ENCODE measurements at places on chromosomes 7 and 10.
A peak's percentile ranks its signal among the peaks of the same experiment; 100 is the strongest.

DNA sequence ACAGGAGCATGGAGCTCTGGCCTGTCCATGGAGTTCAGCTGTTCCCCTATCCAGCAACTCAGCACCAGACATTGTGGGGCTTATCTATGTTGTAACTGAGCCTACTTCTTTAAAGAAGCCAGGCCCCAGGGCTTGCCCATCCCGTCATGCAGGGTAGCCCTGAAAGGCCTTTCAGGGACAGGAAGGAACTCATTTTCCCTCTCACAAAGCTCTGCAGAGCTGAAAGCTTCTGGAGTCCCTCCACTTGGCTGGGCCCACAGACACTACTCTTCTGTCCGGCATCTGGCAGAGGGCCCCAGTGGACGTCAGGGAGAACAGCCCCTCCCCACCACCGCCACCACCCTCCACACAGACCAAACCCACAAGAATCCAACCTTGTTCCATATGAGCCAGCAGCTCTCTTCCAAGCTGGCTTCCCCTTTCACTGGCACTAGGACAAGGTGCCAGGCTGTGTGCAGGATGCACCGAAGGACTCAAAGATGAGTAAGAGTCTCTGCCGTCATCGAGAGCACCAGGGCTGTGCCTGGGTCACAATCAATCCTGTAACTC is 33.1 kb downstream of the DENND2A start:
- no peak overlapping the region for H3K27ac ChIP-seq
- no peak for DNase-seq
- no peaks in the 10 kb centered on the region for H3K36me3 ChIP-seq
- no peak overlapping the region for H3K4me3 ChIP-seq

- DNase-seq: no peak
- H3K4me3 ChIP-seq: no peak overlapping the region
- no peaks in the 10 kb centered on the region for H3K4me1 ChIP-seq
- no peak overlapping the region for H3K27ac ChIP-seq
- no peaks in the 10 kb centered on the region for H3K36me3 ChIP-seq
These were observed 194.2 kb downstream of the CAMK1D start for GRCh38 chr10:12543589-12543988.

GRCh38 chr7:94297397-94297838 is 97.3 kb upstream of the COL1A2 start:
- no peak for DNase-seq
- H3K27me3 ChIP-seq: no peaks in the 10 kb centered on the region
- H3K4me3 ChIP-seq: no peak overlapping the region
- no peak overlapping the region for H3K27ac ChIP-seq

DNA sequence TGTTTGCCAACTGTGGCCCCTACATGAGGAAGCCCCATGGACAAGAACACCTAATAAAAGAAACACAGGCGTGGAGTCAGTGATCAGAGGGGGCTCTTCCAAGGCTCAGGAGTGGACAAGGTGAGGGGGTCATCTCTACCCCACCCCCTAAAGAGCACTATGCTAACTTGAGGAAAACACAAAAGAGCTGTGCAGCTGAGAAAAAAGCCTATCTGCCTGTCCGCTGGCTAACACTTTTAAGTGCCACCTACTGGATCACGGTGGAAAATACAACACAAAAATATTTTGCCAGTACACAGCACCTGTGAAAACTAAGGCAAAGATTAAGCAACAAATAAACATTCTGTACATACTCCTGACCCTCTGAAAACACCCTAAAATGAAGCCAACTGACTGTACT is 53.1 kb upstream of the COBL start:
- H3K36me3 ChIP-seq: no peaks in the 10 kb centered on the region
- no peak overlapping the region for H3K27ac ChIP-seq
- no peaks in the 10 kb centered on the region for H3K4me1 ChIP-seq
- no peak overlapping the region for H3K4me3 ChIP-seq
- DNase-seq: no peak

DNA sequence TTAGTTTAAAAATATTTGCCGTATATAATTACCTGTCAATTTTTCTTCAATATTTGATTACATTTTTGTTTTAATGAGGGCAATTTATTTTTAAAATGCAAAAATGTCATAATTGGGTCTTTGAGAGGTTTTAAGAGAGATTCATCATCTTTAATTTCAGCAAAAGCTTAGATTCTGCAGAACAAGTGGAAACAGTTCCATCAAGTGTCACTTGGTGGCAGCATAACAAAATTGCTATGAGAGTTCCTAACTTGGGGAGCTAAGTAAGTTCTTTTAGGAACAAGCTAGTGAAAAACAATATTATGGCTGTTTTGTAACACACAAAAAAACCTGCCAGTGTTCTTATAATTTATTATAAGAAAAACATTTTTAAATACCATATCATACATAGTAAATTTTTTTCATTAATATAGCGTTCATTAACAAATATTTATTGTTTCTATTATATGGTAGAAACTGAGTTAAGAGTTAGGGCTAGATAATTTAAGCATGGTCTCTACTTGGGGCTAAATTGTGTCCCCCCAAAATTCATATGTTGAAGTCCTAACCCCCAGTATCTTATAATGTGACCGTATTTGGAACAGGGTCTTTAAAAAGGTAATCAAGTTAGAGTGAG is 155.2 kb downstream of the MAGI2 start:
- H3K27me3 ChIP-seq: no peaks in the 10 kb centered on the region
- no peaks in the 10 kb centered on the region for H3K36me3 ChIP-seq
- no peak overlapping the region for H3K4me3 ChIP-seq
- H3K27ac ChIP-seq: no peak overlapping the region
- no peaks in the 10 kb centered on the region for H3K4me1 ChIP-seq

- no peaks in the 10 kb centered on the region for H3K4me1 ChIP-seq
- H3K27me3 ChIP-seq: no peaks in the 10 kb centered on the region
- no peaks in the 10 kb centered on the region for H3K36me3 ChIP-seq
- DNase-seq: no peak
- no peak overlapping the region for H3K4me3 ChIP-seq
These were observed 552.3 kb downstream of the PTPRN2 start for GRCh38 chr7:158035343-158035742.

DNA sequence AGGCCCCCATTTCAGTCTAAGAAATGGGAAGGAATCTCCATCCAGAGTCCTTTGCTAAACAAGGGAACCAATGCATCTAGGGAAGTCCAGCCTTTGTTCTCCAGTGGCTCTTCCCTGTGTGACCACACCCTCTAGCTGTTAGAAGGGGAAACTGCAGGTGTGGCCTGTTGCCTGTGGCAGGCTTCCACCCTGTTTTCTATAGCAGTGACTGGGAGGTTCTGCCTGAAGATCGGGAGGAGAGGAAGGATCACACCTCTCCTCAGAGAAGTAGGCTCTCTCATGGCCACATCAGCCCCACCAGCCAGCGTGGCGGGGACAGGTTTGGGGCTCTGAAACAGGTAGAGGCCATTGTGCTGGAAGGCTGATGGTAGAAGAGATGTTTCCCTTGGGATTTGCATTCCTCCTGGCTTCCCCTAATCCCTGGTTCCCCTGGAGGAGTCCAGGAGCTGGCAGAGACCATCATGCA is 47.7 kb upstream of the TRIM8 start:
- no peaks in the 10 kb centered on the region for H3K27me3 ChIP-seq
- H3K36me3 ChIP-seq: peaks cover 2% of the 10 kb centered on the region
- DNase-seq: no peak

GRCh38 chr7:69800495-69800894 is 202.2 kb downstream of the AUTS2 start:
- H3K4me1 ChIP-seq: peaks cover 39% of the 10 kb centered on the region
- no peak overlapping the region for H3K27ac ChIP-seq
- DNase-seq: no peak
- H3K4me3 ChIP-seq: no peak overlapping the region

GRCh38 chr7:149859369-149859768 is 14.4 kb upstream of the ATP6V0E2 start:
- no peak for DNase-seq
- no peaks in the 10 kb centered on the region for H3K27me3 ChIP-seq
- no peak overlapping the region for H3K27ac ChIP-seq
- no peaks in the 10 kb centered on the region for H3K4me1 ChIP-seq
- no peak overlapping the region for H3K4me3 ChIP-seq
- H3K36me3 ChIP-seq: no peaks in the 10 kb centered on the region

DNA sequence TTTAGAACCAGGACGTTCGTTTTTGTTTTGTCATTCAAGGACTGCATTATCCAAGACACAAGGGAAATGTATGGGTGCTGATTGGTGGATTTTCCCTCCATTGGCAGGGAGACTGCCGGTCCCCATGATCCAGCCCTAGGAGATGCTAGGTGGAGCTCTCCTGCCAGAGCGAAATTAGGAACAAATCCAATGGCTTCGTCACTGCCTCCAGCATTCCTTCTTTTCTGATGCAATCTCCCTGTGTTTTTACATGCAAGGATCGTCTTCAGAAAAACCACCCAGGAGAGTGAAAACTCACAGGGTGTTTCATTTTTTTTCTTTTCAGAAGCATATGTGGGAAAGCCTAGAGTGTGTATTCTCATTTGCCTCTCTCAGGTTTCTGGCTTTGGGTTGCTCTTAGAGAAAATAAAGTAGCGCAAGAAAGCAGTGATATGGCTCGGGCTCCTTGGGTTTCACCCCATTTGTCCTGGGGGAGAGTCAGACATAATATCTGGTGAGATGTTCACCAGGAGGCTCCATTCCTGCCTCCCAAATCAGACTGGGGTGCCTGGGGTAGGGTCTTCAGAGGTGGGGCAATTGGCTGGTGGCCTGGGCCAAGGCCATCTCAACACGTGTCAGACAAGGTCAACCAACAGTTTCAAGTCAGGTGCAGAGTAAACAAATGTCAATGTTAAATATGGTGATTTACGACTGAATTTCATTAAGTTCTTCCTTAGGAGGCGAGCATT is 450.9 kb upstream of the MKI67 start:
- H3K36me3 ChIP-seq: no peaks in the 10 kb centered on the region
- no peak overlapping the region for H3K27ac ChIP-seq
- no peak overlapping the region for H3K4me3 ChIP-seq
- no peaks in the 10 kb centered on the region for H3K27me3 ChIP-seq
- H3K4me1 ChIP-seq: no peaks in the 10 kb centered on the region
- no peak for DNase-seq

GRCh38 chr7:92778972-92779371 is 57.4 kb downstream of the CDK6 start:
- no peaks in the 10 kb centered on the region for H3K36me3 ChIP-seq
- no peaks in the 10 kb centered on the region for H3K27me3 ChIP-seq
- DNase-seq: peak; percentile 34
- peaks cover 15% of the 10 kb centered on the region for H3K4me1 ChIP-seq
- peak overlapping the region; percentile 53 for H3K27ac ChIP-seq

- no peak overlapping the region for H3K27ac ChIP-seq
- no peak for DNase-seq
- H3K4me3 ChIP-seq: no peak overlapping the region
- no peaks in the 10 kb centered on the region for H3K27me3 ChIP-seq
- H3K4me1 ChIP-seq: no peaks in the 10 kb centered on the region
- no peaks in the 10 kb centered on the region for H3K36me3 ChIP-seq
These were observed 285.8 kb upstream of the SP4 start for GRCh38 chr7:21142081-21142480.

- H3K4me1 ChIP-seq: no peaks in the 10 kb centered on the region
- H3K27ac ChIP-seq: no peak overlapping the region
- H3K4me3 ChIP-seq: no peak overlapping the region
- H3K36me3 ChIP-seq: peaks cover 23% of the 10 kb centered on the region
- H3K27me3 ChIP-seq: no peaks in the 10 kb centered on the region
These were observed 17.2 kb downstream of the MMS19 start for GRCh38 chr10:97481071-97481470.

- no peak overlapping the region for H3K27ac ChIP-seq
- H3K4me3 ChIP-seq: no peak overlapping the region
- no peaks in the 10 kb centered on the region for H3K36me3 ChIP-seq
- H3K4me1 ChIP-seq: no peaks in the 10 kb centered on the region
- no peaks in the 10 kb centered on the region for H3K27me3 ChIP-seq
These were observed 127.2 kb upstream of the SLC25A13 start for GRCh38 chr7:96449094-96449493.

GRCh38 chr10:16820421-16820820 is 3.2 kb upstream of the RSU1 start:
- no peaks in the 10 kb centered on the region for H3K4me1 ChIP-seq
- DNase-seq: no peak
- H3K27me3 ChIP-seq: no peaks in the 10 kb centered on the region
- no peaks in the 10 kb centered on the region for H3K36me3 ChIP-seq

DNA sequence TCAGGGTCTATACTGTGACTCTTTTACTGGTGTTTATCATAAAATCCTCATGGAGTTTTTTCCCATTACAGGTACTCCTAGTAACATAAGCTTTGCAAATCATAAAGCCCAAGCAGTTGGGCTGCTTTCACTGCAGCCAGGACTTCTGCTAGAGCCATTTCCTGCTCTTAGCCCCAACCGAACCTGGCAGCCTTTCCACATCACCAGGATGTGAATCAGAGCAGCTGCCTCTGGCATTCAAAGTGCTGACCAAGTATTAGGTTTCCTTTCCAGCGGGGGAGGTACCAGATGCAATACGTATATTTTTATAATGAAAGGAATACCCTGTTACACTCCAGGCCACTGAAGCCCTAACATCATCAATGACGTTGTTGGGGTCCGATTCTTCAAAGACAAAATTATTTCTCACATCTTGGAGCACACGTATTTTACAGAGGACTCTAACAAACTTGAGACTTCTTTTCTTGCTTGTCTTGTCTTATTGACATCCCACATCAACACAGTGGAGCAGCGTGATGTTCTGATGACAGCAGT is 3.6 kb upstream of the HTR5A start:
- no peaks in the 10 kb centered on the region for H3K4me1 ChIP-seq
- no peaks in the 10 kb centered on the region for H3K27me3 ChIP-seq
- H3K4me3 ChIP-seq: no peak overlapping the region
- no peaks in the 10 kb centered on the region for H3K36me3 ChIP-seq

DNA sequence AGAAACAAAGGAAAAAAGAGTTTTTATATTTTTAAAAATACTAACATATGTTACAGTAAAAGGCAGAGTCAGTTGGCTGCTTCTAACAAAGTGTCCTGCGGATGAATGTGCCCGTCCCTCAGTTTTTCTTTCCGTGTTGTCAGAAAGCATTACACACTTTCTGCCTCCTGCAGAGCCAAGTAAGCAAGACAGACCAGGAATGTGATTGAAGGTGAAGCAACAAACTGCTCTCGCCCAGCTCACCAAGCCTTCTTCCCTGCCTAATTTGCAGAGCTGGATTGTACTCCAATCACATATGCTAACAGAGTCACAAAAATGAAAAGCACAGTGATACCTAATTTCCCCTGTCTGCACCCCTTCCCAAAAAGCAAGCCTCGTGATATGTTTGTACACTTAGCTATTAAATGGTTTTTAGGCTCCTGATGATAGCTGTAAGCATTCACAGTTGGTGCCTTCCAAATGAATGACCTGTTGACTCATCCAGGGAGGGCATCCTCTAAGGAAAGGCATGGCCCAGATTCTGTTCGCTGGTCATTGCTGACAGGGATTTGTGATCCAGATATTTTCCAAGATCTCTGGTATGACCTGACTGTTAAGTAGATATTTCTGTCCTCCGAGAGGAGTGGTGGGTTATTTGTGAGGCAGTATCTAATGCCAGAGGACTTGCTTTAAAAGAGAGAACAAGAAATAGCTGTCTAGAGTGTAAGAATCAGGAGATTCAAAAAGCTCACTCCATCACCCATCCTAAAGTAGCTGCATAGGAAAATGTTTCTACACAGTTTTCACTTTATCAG is 187.3 kb upstream of the PLXDC2 start:
- H3K4me1 ChIP-seq: no peaks in the 10 kb centered on the region
- H3K27ac ChIP-seq: no peak overlapping the region
- no peak for DNase-seq
- H3K36me3 ChIP-seq: no peaks in the 10 kb centered on the region

Data from GM12878 (cell line).